Bone marrow (tissue), 2 donors: ENCODE measurements at places on chromosomes 2 and 18.
A peak's percentile ranks its signal among the peaks of the same experiment; 100 is the strongest.

DNA sequence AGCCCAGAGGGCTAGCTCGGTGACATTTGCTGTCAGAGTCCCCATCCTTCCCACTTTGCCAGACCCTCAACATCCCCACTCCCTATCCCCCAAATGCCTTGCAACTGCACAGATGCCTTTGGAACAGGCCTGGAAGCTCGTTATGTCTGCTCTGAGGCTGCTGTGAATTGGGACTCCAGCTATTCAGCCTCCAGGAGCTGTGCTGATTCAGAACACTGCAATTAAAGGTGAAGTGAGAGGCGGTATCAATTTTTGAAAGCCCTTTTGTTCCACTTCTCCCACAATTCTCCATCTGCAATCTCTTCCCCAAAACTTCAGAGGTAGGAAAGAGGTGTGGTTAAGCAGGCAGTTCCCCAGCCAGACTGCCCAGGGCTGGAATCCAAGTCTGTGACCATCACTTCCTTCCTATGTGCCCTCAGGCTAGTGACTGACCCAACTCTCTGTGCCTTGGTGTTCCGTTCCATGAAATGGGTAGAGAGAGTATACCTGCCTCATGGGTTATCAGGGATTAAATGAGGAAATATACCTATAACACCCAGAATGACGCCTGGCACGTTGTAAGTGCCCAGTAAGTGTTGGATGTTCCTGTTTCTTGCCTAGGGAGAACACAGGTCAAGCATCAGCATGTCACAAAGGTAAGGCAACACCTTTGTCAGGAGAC lies 17.5 kb downstream of the NOSTRIN start:
- no peak for DNase-seq

GRCh38 chr2:232444409-232445148 lies 11.4 kb upstream of the ALPI start:
- DNase-seq = peak; percentile 12

- no peak for DNase-seq
Measured at GRCh38 chr18:79576686-79577351, 102.8 kb upstream of the CTDP1 start.

GRCh38 chr2:20107352-20107751 lies 55.9 kb upstream of the LAPTM4A start:
- no peak for DNase-seq

DNA sequence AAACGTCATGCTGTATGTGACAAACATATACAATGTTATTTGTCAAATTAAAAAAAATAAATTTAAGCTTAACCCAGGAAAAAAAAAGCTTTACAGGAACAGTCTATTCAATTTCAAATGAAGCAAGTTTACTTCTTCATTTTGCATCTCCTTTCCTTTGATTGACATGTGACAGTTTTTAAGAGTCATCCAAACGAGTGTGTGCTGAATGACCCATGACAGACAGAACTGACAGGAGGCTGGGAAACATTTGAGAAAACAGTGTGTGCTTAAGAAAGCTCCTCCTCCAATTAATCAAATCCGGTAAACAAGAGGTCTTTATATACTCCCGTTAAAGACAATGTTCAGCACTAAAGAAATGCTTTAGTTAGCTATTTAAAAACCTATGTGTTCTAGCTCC lies 177.7 kb downstream of the SRBD1 start:
- DNase-seq = no peak

GRCh38 chr2:17736989-17737388 lies 16.6 kb downstream of the SMC6 start:
- no peak for DNase-seq

GRCh38 chr2:242063436-242063835 lies 193.9 kb downstream of the RTP5 start:
- no peak for DNase-seq

- no peak for DNase-seq
Measured at GRCh38 chr2:218262237-218262600, 1.4 kb downstream of the GPBAR1 start.

- DNase-seq = peak; percentile 39
Measured at GRCh38 chr2:54899576-54900200, 150.6 kb downstream of the RTN4 start.
